ENCODE measurements at places on chromosomes 13 and 19. TPM values are rescaled to one million over a fixed set of nuclear protein-coding genes. Genes with fewer than 3 reads are reported as not detected.

CPB2 gene
- total RNA-seq, result not detected

MARCHF2 gene
- total RNA-seq, result 84.1 TPM

LRRC63 gene
- not detected for total RNA-seq

ENOX1 gene
- 1.8 TPM for total RNA-seq

CLEC17A gene
- not detected for total RNA-seq

MRI1 gene
- total RNA-seq, result 25.6 TPM

IGFL1 gene
- not detected for total RNA-seq

ZNF540 gene
- 0.16 TPM for total RNA-seq

EVI5L gene
- 18.2 TPM for total RNA-seq

PRDX2 gene
- 292 TPM for total RNA-seq

CD209 gene
- not detected for total RNA-seq
